ENCODE measurements at places on chromosomes 2 and 18. TPM values are rescaled to one million over a fixed set of nuclear protein-coding genes. Genes with fewer than 3 reads are reported as not detected.

Gene ABCB11
- total RNA-seq: 0.53 TPM

Gene FAM228A
- total RNA-seq: not detected

Gene FABP1
- total RNA-seq: not detected

Gene NT5C1B
- not detected for total RNA-seq

Gene OTOS
- not detected for total RNA-seq

Gene TCF7L1
- total RNA-seq: 12.1 TPM

Gene HDAC4
- total RNA-seq: 32.3 TPM

Gene IL37
- not detected for total RNA-seq

Gene DSG1
- not detected for total RNA-seq

Gene SOS1
- 34.6 TPM for total RNA-seq

Gene SPDYA
- total RNA-seq: 2.7 TPM

Gene RTP5
- total RNA-seq: not detected

Gene OR6B2
- not detected for total RNA-seq

Gene UGT1A3
- not detected for total RNA-seq

Gene C1GALT1C1L
- not detected for total RNA-seq

Gene SP100
- total RNA-seq: 216 TPM

Gene GPR55
- not detected for total RNA-seq
